ENCODE measurements at places on chromosomes 7 and 10.

DNA sequence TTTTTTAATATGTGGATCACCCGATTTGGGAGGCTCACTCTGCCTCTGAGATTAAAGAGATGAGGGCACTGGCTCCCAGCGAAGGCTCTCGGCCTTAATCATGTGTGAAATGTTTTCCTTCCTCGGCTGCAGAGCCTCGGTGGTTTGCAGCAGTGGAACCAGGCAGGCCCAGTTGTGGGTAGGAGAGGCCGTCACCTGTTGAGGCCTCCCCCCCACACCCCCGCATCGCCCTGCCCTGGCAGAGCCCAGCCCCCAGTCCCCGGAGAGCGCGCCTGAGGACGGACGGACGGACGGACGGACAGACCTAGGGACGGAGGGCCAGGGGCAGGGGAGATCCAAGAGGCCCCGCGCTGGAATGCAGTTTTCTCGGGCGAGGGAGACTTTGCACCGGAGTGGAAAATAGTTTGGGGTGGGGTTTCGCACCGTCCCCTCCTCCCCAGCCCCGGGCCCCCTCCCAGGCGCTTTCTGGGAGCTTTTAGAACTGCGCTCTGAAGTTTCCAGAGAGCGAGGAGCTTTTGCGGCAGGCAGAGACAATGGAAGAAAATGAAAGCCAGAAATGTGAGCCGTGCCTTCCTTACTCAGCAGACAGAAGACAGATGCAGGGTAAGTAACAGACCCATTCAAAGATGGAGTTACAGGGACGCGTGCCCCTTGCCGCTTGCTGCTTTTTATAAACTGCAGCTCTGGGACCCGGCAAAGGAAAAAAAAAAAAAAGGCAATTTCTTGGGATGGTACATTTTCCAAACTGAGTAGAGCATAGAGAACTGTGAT, at the start of gene KIAA1217:
Gene KIAA1217, plus strand, starts transcription at position 478 of the 771 bp plus-strand sequence. Its CDS starts 56 bp downstream, at position 534.
- peak; percentile 31 for DNase-seq

DNA sequence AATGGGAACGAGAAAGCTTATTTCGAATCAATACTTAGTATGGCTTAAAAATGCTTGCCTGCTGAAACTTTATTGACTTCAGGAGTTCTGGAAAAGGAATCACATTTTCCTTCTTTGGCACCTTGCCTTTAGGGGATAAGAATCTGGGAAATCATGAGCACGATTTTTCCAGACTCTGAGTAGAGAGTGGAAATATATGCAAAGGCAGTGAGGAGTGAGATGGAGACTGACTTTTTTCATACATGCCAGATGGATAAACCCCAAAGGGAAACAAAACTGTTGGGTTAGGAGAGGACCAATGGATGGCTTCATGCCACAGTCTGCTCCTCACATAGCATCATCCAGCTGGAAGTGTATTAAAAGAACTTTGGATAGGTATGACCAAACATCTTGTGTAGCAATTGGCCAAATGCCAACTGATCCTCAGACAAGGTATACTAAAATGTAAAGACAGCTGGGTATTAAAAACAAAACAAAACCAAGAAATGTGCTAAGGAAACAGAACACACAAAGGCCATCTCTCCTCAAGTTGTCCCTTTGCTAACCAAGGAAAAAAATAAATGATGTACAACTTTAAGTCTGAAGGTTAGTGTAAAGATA, 1.7 kb downstream of the COL28A1 start:
- no peak for DNase-seq

- DNase-seq = peak; percentile 16
Observed at GRCh38 chr10:32104181-32104580, 48.0 kb upstream of the KIF5B start.

DNA sequence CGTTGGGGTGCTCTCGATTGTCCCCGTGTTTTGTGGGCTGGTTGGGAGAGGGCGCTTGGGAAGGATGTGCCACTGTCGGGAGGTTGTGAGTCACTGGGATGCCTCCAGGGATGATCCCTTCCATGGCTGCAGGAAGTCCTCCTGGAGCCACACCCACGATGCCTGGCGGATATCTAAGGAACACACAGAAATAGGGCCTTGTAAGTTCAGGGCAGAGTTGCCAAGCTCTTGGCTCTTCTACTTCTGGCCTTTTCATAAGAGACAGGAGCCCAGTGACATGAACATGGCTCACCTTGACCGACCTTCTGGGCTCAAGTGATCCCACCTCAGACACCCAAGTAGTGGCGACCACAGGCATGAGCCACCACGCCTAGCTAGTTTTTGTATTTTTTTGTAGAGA, 47.6 kb downstream of the ZRANB1 start:
- DNase-seq = peak; percentile 31

DNA sequence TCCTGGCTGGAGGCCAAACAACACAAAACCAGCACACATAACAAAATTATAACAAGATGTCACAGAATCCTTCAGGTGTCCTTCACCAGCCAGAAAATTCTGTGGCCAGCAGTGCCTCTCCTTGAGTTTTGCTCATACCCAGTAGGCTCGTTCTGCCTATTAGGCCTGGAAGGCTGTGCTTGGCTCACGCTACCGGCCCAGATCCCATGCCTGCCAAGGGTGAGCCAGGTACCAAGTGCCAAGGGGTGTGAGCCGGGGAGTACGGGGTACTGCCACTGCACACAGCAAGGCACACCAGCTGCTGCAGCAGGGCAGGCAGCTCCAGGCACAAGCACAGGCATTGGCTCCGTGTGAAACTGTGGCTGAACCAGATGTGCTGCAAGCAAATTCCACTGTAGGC, 1562.0 kb downstream of the REEP3 start:
- DNase-seq = no peak

- no peak for DNase-seq
Observed at GRCh38 chr7:159068488-159068811, 76.2 kb downstream of the VIPR2 start.

- peak; percentile 77 for DNase-seq
Observed at GRCh38 chr7:99267481-99267840, 5.2 kb upstream of the MYH16 start.

DNA sequence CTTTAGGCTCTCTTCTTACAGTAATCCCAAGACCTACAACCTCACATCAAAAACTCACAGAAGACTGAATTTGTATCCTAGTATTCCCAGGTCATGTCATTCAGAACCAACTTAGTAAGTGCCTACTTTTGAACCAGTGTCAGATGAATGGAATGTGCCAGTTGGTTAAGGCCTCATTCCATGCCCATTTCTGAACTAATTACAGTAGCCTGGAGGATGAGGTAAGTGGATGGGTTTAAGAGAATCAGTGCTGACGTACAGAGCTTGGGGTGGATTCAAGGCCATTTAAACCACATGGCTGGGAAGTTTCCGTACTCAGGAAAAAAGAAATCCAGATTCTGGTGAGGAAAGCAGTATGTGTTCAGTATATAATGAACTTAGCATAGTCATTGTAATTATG, 21.9 kb upstream of the FOXP2 start:
- peak; percentile 40 for DNase-seq

- DNase-seq = peak; percentile 58
Observed at GRCh38 chr10:122981066-122981464, 864 bp downstream of the PSTK start.

GRCh38 chr10:64039198-64039597, 518.0 kb downstream of the REEP3 start:
- no peak for DNase-seq

- peak; percentile 9 for DNase-seq
Observed at GRCh38 chr7:21497072-21497471, 45.8 kb upstream of the DNAH11 start.

DNA sequence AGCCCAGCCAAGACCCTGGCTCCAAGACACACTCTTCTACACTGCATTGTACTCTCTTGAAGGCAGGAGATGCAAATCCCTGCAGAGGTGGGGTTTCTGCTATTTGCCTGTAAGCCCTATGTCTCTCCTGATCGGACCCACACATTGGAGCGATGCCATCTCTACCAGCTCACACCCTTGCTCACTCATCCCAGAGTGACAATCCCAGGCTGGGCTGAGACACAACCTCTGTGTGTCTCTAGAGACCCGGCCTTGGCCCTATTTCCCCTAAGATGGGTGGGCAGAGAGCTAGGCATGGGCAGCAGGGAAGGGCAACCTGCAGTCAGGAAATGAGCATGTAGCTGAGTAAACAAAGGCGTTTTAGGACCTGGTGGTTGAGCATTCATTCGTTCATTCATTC, 25.6 kb downstream of the CCDC3 start:
- DNase-seq = no peak

- peak; percentile 16 for DNase-seq
Observed at GRCh38 chr7:12031638-12032037, 179.5 kb upstream of the TMEM106B start.

- no peak for DNase-seq
Observed at GRCh38 chr10:35056133-35056532, 34.0 kb downstream of the CUL2 start.

DNA sequence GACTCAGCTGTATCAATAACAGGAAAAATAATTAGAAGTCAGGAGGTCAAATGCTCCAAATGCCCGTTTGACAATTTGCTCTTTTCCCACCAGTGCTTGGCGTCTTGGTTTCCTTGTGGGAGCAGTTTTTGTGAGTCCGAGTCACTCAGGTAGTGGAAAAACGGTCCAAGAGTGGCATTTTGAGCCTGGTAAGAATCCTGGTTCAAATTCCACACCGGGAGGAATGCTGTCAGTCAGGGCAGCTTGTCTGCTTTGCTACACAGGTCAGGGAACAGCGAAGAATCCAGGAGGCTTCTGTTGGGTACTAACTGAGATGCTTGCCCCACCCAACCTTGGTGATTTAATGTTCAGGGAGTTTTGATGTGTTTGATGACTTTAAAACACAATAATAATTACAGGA, 209.5 kb downstream of the HERPUD2 start:
- no peak for DNase-seq

DNA sequence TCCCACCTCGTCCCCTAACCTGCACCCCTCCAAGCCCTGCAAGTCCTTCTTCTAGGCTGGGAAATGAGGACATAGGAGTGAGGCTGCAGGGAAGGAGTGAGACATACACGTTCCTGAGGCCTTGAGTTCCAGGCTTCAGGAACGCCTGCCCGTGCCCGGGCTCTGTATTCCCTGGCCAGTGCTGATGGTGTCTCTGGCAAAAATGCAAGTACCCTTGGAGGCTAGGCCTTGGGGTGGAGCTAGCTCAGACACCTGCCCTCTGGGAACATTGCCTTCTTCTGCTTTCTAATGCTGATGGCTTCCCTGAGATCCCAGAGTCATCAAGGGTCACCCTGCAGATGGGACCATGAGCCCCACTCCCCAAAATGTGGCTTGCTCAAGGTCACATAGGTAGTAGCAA, 76.0 kb downstream of the GRK5 start:
- DNase-seq = no peak
